ENCODE measurements at places on chromosomes 13 and 19. TPM values are rescaled to one million over a fixed set of nuclear protein-coding genes. Genes with fewer than 3 reads are reported as not detected.

FAM83E gene
- 0.41 TPM for polyA plus RNA-seq

TSC22D1 gene
- 163 TPM for polyA plus RNA-seq

TSHZ3 gene
- polyA plus RNA-seq: 1.7 TPM

UCHL3 gene
- polyA plus RNA-seq: 65.0 TPM

CALR3 gene
- not detected for polyA plus RNA-seq

FCER2 gene
- polyA plus RNA-seq: not detected

DNA sequence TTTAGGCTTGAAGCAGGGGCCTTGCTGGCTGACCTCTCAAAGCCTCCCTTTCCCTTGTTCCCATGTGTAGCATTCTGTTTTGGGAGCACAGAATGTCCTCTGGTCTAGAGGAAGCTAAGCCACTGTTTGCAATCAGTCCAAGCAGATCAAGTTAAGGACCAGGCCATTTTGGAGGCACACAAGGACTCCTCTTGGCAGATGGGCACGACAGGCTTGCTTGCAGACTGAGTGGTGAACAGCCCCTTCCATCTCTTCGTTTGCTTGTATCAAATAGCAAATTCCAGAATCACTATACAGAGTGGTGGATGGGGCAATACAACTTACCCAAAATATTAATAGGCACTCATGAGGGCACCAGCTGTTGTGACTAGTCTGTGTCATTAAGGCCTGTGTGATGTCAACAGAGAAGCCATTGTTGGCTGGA lies 215.5 kb upstream of the SERP2 start:
- no peak for DNase-seq

GRCh38 chr19:12784394-12784870 lies 6.9 kb upstream of the JUNB start:
- DNase-seq: no peak

GRCh38 chr13:35879111-35879510 lies 252.1 kb downstream of the DCLK1 start:
- DNase-seq: no peak

DNA sequence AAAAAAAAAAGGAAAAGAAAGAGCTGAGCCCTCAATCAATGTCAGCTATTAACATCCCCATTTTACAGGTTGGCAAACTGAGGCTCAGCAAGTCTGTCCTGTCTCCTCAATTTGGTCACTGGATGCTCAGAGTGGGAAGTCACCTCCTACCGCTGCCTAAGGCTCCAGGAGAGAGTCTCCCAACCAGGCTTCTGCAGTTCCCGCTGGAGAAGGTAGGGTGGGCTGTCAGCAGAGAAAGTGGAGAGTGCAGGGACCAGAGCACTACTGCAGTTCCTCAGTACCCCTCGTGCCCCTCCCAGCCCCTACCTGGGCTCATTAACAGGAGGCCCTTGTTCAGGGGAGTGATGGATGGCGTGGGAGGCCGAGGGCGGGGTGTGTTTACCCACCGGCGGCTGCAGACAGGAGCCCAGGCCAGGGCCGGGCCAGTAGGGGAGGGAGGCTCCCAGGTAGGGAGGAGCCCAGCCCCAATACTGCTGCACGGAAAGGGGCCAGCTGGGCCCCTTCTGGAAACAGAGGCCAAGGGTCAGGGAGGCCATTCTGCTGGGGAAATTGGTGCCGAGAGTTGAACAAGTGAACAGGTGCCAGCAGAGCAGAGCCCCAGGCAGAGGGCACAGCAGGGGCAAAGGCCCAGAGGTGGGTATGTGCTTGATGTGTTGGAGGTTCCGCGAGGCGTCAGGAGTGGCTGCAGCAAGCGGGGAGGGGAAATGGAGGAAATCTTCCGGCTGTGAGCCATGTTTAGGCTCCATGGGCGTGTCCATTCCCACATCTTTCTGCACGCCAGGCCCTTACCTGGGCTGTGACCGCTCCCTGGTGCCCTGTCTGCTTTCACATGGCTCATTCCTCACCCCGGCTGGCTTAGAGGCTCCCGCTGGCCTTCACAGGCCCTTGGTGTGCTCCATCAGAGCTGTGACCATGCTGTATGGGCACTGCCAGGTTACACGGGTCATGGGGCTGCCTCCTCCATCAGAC lies 7.6 kb upstream of the COMP start:
- DNase-seq: peak; percentile 49

- DNase-seq: no peak
Measured at GRCh38 chr13:90388887-90389452, 958.5 kb upstream of the MIR17HG start.

GRCh38 chr13:77360032-77360685 lies 33.3 kb upstream of the MYCBP2 start:
- no peak for DNase-seq

- no peak for DNase-seq
Measured at GRCh38 chr13:45243077-45243476, 42.2 kb upstream of the KCTD4 start.

DNA sequence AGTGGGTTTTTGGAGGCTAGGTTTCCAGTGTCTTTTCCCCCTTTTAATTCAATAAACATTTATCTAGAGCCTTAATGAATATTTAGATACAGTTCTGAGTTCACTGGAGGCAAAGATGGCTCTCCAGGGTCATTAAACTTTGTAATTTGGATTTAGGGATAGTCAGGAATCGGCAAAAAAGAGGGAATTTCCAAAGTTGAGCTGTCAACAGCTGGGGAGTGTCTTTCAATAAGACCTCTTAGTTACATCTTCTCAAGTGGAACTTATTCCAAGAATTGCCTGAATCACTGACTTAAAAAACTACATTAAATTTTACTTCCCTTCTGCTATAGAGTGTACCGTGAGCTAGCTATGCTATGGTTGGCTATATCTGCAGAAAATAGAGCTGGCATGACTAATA lies 2.0 kb downstream of the LRCH1 start:
- no peak for DNase-seq

DNA sequence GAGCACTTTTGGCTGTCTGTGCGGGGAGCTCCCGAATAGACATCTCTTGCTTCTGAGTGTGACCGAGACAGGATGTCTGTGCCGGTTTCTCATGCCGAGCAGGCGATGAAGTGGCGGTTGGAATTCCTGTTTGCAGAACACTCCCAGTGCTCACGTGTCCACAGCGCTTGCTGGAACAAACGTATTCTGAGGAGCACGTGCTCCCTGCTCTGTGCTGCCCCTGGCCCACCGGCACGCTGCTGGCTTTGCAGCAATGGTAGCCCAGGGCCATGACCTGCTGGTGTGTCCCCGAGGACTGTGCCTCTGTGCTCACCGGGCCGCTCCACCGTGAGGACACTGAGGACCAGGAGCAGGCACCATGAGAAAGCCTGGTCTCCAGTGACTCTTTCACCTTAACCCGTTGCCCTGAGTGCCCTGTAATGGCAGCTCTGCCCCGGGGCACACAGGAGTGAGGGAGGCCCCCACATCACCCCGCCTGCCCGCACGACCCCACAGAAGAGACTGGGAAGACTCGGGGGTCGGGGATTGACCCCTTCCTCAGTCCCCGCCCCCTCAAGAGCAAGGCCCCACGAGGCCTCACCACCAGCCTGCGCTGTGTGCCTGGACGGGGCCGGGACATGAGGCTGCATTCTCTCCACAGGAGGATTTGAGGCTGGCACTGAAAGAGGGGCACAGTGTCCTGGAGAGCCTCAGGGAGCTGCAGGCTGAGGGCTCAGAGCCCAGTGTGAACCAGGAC lies 40.0 kb upstream of the F7 start:
- no peak for DNase-seq

DNA sequence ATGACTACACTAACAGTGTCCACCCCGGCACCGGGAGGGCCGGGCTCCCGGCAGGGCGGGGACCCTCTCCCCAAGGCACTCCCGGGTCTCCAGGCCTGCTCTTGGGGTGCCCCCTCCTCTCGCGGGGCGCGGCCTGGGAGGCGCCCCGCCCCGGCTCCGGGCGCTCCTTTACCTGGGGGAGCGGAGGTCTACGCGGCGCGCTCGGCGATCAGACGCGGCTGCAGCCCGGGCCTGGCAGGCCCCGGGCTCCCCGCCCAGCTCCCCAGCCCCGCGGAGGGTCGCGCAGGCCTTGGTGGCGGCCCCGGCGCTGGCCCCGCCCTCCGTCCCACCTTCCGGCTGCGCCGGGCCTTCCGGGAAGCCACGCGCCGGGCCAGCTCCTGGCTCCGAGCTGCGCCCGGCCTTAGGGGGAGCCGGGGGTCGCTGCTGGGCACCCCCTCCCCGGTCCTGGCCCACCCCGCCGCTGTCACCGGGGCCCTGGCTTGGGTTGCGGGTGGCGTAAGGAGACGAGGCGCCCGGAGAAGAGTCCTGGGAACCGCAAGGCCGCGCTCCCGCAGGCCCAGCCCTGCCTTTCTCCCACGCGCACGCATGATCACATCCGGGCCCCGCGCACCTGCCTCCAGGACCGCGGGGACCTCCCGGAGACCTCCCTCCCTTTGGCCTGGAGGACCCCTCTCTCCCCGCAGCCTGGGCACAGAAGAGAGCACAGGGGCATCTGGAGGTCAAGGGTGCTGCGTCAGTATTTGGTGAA lies at the start of gene C19orf12:
Gene C19orf12, minus strand, starts transcription at position 309 of the 748 bp plus-strand sequence. CDS start 6,848 bp downstream, outside the sequence.
- peak; percentile 81 for DNase-seq

DNA sequence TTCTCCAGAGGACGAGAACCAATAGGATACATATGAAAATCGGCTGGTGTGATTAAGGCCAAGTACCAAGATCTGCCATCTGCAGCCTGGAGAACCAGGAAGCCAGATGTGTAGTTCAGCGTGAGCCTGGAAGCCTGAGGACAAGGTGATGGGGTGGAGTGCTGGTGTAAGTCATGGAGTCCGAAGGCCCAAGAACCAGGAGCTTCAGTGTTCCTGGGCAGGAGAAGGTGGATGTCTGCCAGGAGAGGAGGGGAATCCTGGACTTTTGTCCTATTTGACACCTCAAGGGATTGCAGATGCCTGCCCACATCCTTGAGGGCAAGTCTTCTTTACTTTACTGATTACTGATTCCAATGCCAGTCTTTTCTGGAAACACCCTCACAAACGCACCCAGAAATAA lies 71.5 kb downstream of the SPATA13 start:
- DNase-seq: no peak

DNA sequence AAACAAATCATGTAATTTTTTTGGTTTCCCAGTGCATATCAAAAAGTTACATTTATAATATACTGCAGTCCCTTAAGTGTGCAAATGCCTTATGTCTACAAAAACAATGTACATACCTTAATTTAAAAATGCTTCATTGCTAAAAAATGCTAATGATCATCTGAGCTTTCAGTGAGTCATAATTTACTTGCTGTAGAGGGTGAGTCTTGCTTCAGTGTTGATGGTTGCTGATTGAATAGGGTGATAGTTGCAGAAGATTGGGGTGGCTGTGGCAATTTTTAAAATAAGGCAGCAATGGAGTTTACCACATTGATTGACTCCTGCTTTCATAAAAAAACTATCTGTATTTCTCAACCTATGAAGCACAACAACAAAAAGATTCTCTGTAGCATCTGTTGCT lies 613.9 kb downstream of the TBC1D4 start:
- DNase-seq: no peak

GRCh38 chr13:29567411-29567810 lies 28.1 kb downstream of the SLC7A1 start:
- no peak for DNase-seq

GRCh38 chr19:5585461-5586299 lies 17.9 kb upstream of the TINCR start:
- DNase-seq: peak; percentile 79

- DNase-seq: no peak
Measured at GRCh38 chr19:49978324-49978723, 17.4 kb upstream of the SIGLEC11 start.

DNA sequence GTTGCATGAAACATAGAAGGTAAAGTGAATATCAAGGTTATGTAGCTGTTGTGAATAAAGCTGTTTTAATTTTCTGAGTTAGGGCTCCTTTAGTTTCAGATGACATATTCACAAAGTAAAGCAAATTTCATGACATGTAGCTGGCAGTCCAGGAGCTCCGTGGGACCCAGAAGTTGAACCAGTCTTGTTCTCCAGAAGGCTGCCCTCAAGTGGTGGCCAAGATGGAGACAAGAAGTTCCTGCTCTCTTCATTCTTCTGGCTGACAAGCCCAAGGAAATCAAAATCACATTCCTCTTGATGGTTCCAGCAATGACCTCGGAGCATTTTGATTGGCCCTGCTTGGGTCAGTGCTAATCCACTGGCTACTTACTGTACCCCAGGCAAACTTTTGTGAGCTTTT lies 128.7 kb downstream of the LIG4 start:
- DNase-seq: no peak

DNA sequence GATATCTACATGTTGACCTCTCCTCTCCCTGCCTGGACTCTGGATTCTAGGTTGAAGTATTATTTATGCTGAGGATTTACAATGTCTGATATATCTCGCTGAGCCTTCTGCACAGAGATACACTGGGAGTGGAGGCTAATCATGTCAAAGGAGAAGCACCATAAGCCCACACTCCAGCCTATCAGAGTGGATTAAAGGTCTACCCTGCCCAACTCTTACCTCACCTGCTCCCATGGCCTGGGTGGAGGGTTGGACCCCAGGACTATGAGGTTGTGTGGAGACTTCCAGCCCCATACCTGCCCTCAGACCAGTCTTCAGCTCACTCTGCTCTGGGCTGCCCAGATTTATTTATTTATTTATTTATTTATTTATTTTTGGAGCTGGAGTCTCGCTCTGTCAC lies 15.4 kb downstream of the OR10H4 start:
- no peak for DNase-seq

- DNase-seq: peak; percentile 83
Measured at GRCh38 chr19:7505682-7506384, 10.1 kb upstream of the ZNF358 start.

- peak; percentile 18 for DNase-seq
Measured at GRCh38 chr19:23203841-23204344, 46.3 kb downstream of the ZNF724 start.

- DNase-seq: no peak
Measured at GRCh38 chr13:38202740-38203139, 146.9 kb upstream of the UFM1 start.

GRCh38 chr13:110492679-110493593 lies 68.6 kb downstream of the RAB20 start:
- peak; percentile 41 for DNase-seq

DNA sequence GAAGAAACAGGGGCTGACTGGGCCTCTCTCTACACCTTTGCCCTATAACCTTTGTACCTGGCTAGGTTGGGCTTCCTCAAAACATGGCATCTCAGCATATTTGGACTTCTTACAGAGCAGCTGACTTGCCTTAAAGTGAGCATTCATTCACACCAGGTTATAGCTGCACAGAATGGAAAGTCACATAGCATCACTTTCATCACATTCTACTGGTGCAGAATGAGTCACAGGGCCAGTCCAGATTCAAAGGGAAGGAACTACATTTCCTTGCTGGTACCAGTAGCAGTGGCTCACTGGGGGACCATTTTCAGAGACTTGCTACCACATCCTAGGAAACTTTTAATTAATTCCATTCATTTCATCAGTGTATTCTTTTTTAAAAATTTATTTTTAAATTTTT lies 20.3 kb upstream of the TPTE2 start:
- DNase-seq: no peak
